Activated naive CD4-positive, alpha-beta T cell treated with anti-CD3 and anti-CD28 coated beads for 36 hours (primary cell): ENCODE measurements at places on chromosomes 12 and 14.

DNA sequence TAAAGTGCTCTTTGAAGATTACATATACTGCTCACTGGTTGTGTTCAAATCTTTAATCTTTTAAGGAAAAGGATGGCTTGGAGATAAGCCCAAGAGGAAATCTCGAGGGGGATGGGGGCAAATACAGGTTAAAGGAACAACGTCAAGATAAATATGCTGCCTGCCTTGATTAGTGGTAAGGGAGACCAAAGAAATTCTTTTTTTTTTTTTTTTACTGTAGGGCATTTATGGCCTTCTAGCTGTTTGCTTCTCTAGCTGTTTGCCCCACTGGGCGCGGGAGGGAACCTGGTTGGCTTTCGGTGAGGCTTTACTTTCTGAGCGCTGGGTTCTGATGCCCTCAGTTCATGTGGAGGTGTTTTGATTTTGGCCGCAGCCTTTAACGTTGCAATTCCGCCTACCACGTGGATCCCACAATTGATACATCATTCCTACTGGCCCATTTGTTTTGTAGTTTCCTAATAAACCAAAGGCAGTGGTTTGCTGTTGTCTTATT lies 5.7 kb downstream of the CCND2 start:
- no peak for DNase-seq

- DNase-seq = no peak
Measured at GRCh38 chr12:62613081-62613480, 146.5 kb downstream of the MON2 start.

DNA sequence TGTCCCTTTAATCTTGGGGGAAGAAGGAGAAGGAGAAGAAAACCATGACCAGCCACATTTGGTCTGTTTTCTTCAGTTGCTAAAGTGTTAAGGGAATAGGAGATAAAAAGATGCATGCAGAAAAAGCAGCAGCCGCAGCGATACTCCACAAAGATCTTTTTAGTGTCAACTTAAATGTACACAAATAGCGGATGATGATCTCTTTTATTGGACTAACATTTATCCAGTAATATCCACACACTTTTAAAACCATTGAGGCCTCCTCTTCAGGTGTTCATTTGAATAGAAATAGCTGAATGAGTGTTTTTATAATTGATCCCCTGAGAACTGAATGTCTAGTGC lies 83.5 kb downstream of the PAPOLA start:
- DNase-seq = no peak

GRCh38 chr12:93061473-93062419 lies 132.7 kb upstream of the EEA1 start:
- no peak for DNase-seq

DNA sequence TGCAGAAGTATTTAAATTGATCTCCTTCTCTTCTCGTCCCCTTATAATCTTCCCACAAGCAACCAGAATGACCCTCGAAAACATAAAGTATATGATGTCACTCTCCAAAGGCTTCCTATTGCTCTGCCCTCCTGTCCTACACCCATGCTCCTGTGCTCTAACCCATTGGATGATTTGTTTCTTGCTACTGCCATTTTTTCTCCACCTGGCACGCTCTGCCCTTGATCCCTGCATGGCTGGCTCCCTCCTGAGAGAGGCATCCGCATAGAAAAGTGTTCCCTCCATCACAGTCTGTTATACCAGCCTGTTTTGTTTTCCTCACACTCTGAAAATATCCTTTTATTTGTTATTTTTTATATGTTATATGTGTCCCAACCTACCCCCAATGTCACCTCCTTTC lies 19.8 kb downstream of the MYRFL start:
- no peak for DNase-seq

- DNase-seq = no peak
Measured at GRCh38 chr12:57918147-57918546, 23.2 kb upstream of the ATP23 start.

DNA sequence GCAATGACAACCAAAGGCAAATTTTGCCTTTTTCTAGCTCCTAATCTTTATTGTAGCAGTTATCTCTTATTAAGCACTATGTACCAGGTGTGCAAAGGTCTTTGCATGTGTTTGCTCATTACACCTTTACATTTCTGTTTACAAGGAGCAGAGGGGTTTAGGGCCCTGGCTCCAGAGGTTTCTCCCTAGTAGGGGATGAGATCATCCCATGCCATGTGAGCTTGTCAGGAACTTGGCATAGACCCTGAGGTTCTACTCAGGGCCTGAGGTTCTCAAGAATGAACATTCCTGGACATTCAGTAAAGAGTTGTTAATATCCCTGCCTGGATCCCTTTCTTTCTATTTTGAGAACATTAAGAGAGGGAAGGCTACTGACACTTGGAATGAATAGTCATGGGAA lies 292.0 kb downstream of the RPAP3 start:
- DNase-seq = no peak

DNA sequence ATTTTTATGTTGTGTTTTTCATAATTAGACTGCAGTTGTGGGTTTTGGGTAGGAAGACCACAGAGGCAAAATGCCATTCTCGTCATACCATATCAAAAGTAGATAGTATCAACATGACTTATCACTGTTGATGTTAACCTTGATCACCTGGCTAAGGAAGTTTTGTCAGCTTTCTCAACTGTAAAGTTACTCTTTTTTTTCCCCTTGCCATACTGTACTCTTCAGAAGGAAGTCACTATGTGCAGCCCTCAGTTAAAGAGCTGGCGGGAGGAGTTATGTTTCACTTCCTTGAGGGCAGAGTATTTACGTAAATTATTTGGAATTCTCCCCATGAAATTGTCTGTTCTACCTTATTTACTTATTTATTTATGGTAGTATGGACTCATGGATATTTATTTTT lies 78.7 kb downstream of the PRORP start:
- peak; percentile 22 for DNase-seq

DNA sequence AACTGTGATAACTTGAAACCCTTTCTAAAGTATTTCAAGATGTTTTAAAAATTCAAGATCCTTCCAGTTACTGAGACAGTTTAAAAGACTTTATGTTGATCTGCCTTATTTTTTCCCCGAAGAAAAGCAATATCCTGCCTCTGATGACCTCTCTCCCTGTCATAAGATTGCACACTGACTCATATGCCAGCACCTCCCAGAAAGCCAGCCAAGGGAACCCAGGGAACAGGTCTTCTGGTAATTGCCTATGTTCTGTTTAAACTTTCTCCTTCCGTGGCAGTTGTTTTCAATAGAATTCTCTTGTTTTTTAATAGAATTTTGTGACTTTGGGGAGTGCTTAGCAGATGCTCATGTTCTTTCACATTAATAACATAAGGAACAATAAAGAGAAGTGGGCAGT lies 300.2 kb upstream of the PRKD1 start:
- DNase-seq = no peak
